ENCODE measurements at places on chromosomes 12 and 14.
A peak's percentile ranks its signal among the peaks of the same experiment; 100 is the strongest.

DNA sequence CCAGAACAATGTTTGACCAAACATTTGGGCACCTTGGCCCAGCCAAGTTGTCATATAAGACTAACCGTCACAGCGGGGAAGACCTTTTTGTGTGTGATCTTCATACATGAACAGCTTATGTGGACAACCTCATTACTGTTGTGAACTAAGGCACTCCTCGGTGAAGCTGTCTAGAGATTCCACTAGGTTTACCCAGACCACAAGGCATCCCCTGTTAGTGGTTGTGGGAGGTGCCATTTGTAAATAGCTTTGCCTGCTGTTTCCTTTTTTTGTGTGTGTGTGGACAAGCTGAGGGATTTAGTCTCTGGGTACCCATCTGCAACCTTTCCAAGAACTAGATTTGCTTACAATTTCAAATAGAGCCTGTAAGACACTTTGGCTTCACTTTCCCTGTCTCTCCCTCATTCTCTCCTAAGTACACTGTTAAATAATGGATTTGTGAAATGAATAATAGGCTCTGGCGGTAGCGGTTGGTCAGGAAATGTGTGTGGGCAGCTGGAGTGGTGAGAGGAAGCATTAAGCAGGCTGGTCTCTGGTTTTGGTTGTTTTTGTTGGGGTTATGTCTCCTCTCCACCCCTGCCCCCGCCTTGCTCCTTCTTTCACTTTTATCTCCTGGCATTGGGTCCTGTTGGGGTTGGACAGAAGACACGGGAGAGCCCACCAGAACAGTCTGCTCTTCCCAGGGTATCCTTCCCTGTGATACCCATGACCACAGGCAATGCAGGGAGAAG lies 727.6 kb downstream of the VRK1 start:
- no peak for DNase-seq

DNA sequence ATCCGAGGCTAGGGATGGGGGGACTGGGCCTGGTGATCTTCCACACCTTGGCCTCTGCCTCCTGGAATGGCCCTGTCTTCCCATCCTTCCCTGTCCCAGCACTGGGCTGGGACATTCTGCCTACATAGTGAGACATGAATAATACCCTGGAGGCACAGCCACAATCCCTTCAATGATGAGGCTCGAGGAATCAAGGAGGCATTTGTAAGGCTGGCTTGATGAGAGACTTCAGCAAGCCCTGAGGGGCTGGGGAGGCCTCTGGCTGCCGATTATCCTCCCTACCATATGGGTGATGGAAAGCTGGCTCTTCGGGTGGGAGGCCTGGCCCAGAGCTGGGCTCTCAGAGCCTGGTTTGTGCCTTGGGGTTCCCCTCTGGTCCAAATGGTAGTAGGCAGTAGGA lies 92.5 kb downstream of the CALM1 start:
- DNase-seq, result no peak

GRCh38 chr14:85336257-85336656 lies 193.7 kb upstream of the FLRT2 start:
- DNase-seq, result no peak

DNA sequence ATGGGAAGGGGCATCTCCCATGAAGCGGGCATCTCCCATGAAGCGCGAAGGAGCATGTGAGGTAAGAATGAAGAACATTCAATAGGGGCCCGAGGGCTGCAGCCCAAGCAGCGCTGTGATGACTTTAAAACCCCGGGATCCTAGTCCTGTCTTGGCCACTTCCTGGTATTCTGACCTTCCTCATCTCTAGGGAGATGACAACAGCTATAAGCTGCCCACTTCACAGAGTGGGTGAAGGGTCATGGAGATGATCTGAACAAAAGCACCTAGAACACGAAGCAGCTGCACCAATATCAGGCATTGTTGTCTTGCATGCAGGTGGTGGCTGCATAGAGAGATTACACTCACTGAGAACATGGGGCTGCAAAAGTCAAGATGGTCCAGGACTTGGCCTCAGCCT lies 64.5 kb downstream of the SPTB start:
- no peak for DNase-seq

DNA sequence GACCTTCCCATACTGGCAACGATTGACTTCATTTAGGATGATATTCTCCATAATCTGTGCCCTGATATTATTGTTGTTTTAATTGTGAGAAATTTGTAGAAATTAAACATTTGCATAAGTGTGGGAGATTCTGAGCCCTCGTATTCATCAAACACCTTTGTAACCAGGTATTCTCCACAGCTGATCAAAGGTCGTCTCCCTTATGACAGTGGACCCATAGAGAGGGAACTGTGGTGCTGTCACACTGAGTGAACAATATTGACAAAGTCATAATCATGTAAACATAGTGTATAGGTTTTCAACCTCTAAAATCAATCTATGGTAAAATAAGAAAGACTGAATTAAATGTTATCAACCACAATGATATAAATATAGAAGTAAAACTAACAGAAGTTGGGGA lies 14.9 kb upstream of the PLEKHG3 start:
- no peak for DNase-seq

DNA sequence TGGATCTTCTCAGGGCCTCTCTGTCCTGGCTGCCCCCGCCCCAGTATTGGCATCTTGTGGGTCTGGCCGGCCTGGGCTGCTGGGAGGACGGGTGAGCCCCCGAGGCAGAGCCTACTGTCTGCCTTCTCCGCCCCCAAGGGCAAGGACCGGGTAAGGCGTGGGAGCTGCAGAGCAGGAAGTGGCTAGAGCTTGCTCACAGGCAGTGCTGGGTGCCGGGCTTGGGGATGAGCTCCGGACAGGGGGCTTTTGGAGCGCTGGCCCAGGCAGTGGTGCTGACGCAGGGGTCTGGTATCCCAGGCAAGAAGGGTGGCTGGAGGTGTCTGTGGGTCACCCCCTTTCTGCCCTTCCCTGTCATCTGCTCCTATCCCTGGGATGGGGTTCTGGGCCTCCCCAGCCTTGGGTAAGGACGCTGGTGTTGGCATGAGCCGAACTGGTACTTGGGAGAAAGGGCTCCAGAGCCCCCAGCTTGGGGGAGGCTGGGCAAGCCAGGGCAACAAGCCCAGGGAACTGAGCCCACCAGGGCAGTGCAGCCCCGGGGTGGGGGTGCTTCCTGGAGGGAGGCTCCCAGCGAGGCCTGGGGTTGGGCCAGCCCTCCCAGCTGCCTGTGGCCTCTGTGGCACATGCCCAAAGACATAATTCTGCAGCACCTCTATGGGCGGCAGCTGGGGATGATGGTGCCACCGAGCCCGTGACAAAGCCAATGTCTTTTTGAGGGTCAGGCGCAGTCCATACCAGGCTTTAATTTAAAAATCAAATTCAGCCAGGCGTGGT lies 126.3 kb downstream of the KIF26A start:
- DNase-seq, result no peak

DNA sequence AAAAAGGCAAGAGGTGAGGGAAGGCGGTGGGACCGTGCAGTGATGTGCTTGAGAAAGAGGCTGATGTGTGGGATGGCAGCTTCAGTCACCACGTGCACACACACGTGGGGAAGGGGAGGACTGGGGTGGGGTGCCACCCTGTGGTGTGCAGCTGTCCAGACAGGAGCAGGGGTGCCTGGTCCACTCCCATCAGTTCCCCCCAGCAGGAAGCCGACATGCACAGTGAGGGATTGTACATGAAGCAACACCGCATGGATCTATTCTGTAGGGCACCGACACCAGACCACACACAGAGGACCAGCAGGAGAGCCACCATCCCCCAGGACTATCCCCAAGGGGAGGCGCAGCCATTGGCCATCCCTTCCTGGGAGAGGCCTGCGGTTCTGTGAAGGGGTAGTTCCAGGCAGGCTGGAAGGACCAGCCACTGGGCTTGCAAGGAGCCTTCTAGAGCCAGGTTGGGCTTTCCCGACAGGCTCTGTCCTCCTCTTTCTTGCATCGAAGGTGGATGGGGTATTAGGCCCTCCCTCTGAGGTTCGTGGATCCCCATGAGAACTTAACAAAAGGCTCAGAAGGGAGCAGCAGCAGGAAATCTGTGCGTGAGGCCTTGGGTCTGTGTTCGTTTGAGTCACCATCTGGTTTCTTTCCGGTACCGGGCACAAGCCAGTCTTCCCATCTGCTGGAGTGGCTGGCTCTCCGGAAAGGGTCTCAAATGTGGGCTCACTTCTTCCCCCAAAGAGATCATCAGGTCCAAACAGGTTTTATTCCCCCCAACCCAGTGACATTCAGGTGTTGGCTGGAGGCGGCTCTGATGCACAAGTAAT lies 59.8 kb downstream of the PLEKHG3 start:
- DNase-seq, result no peak

GRCh38 chr14:22489957-22490950 lies 98.8 kb downstream of the DAD1 start:
- DNase-seq, result no peak

DNA sequence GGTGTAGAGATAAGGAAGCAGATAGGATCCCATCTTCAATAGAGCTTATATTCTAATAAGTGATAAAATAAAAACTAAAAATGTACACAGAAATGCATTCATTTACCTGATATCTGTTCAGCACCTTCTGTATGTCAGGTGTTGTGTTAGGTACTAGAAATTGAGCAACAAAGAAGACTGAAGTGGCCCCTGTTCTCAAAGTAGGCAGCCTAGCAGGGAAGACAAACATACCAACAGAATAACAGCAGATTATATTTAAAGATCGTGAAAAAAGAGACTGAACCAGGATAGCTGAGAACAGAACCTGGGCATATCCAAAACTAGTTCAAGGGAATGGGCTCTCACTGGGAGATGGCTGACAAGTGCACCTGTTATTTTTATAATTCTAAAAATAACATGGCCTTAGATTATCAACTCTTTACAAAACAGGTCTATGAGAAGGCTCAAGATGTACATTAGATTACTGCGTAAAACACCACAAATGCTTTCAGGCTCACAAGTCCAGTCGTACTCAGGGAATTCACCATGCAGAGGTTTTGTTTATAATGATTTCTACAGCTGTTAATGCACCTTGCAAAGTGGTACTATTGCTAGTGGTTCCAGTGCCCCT lies 16.4 kb downstream of the ANO6 start:
- no peak for DNase-seq

GRCh38 chr14:66824251-66824650 lies 316.3 kb downstream of the GPHN start:
- no peak for DNase-seq

GRCh38 chr12:68963856-68964745 lies 31.1 kb upstream of the CPM start:
- no peak for DNase-seq

DNA sequence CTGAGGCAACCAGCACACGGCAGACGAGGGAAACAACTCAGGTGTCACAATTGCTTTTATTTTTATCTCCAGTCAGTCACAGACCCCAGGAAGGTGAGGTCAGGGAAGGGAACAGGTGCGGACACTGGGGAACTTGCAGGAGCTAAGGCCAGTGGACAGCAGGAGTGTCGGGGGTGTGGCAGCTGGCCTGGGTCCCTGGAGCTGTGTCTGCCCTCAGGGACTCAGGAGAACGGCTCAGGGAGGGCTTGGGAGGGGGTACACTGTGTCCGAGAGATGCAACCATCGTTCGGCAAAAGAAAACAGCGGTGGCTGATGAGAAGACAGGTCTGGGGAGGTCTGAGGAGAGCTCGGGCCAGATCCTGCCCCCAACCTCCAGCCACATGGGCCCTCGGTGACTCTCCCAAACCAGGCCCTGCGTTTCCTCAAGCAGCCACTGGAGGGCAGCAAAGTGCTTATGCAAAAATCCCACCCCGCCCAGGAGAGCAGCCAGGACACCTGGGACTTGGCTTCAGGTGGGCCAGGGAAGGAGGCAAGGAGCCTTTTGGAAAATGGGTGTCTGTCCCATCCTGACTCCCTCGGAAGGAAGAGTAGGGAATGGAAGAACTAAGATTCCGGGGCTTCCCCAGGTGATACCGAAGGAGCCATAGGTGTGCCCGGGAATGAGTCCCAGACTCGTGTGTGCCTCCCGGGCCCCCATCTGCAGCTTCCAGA lies 24.1 kb upstream of the BCDIN3D start:
- DNase-seq, result peak; percentile 62

DNA sequence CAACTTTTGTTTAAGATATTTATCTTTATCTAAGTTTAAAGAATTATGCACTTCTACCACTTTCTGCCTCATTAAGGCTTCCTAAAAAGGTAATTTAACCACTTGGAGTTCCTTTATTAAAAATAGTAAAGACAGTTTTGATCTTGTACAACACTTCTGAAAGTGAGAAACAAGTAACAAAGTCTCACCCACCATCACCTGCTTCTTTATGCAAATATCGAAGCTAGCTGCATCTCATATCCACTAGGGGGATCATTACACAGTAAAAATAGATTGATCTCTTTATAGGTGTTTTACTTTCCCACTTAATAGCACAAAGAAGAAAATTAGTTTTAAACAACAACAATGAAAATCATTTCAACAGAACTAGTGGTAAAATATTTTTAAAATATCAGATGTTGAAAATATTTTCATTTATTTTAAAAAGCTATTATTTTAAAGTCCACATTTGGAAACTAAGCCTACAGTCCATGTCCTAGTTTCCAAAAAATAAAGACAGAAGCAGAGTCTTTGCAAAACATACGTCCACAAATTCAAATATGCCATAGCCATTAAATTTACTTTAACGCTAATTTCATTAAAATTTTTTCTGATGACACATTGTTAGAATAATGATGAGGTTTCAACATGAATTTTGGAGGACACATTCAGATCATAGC lies 160.0 kb upstream of the SOX5 start:
- peak; percentile 40 for DNase-seq

DNA sequence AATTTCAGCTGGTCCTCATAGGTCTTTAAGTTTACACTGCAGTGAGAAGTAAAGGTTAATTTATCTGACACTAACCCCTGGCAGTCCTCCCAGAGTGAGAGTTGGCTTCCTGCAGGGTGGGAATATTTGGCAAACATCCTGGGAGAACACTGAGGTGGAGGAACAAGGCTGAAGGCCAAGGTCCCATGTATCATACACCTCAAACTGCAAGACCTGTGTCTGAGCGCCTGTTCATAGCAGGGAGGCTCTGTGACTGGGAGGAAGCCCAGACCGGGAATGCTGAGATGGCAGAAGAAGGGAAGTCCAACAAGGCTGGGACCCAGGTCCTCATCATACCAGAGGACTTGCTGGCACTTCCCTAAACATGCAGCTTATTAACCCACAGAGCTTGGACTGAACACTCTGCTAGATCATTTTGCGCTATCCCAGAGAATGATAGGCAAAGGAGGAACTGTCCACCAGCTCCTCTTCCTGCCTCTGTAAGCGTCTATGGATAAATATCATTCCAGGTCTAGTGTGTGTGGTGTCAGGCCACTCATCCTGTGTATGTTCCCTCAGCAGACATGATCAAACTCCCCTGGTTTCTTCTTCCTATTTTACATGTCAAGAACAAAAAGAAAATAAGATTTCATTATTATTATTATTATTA lies 199.6 kb upstream of the CNOT2 start:
- DNase-seq, result no peak

DNA sequence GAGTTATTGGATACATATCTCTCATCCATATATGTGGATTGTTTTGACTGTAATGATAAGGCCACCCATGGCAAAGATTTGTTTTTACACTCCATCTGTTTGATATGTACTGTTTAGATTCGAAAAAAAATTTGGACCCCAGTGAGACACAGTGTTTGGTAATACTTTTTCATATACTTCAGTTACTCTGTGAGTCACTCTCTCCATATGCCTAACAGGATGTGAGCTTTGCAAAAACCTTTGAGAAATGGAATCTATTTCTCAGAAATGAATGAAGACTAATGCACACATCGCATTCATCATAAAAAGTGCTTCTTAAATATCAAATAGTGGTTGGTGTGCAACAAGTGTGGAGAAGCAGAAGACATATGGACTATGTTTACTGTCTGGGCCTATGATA lies 781.5 kb downstream of the SLC6A15 start:
- DNase-seq, result no peak

GRCh38 chr14:50263321-50263720 lies 31.9 kb upstream of the SOS2 start:
- DNase-seq, result no peak
